ENCODE measurements at places on chromosomes 11 and 22. TPM values are rescaled to one million over a fixed set of nuclear protein-coding genes. Genes with fewer than 3 reads are reported as not detected.

PKDREJ gene
- total RNA-seq = 0.05 TPM

DNA sequence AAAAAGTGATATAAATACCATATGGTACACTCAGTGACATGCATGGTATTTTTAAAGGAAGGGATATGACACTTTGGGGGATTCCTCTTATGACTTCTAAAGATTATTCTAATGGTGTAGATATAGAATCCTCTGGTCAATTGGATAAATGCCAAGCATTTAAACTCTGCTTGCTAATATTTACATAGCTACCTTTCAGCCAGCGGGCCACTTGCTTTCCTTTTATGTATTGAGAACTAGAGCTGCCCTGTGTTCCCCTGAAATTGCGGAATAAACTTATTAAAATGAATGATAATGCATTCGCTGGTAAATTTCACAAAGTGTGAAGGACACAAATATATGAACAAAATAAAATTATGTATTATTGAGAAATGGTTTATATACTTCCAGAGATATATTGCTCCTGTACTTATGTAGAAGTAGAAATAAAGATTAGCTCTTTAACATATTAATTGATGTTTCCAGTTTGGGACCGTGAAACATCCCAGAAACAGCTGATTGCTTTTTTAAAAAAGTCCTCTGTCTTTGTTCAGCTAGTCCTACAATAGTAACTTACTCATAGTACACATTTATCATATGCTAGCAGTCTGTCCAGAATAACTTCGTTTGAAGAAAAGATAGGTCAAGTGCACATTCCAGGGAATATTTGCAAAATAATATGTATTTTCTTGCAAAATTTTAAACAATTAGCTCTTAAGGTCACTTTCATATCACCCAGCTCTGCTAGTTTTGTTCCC lies 40.1 kb upstream of the CARD18 start:
- no peak for DNase-seq
- no peak overlapping the region for H3K27ac ChIP-seq
- H3K4me1 ChIP-seq = peaks cover 11% of the 10 kb centered on the region
- no peaks in the 10 kb centered on the region for H3K36me3 ChIP-seq

DNA sequence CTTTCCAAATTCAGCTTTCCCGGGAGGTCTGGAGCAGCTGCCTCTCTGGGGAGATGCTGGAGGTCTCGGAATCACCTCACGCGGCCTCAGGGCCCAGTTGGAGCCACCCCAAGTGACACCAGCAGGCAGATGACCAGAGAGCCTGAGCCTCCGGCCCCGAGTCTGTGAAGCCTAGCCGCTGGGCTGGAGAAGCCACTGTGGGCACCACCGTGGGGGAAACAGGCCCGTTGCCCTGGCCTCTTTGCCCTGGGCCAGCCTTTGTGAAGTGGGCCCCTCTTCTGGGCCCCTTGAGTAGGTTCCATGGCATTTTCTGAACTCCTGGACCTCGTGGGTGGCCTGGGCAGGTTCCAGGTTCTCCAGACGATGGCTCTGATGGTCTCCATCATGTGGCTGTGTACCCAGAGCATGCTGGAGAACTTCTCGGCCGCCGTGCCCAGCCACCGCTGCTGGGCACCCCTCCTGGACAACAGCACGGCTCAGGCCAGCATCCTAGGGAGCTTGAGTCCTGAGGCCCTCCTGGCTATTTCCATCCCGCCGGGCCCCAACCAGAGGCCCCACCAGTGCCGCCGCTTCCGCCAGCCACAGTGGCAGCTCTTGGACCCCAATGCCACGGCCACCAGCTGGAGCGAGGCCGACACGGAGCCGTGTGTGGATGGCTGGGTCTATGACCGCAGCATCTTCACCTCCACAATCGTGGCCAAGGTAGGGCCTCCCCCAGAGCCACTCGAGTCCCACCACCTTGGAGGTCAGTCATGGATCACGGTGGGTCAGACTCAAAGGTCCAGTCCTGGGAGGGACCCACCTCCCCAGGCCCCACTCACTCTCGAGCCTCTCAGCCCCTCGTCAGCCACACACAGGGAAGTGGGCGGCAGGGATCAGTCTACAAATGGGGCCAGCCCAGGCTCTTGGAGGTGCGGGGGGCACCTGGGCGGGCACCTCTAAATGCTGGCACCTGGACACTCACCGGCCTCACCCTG lies 525 bp downstream of the SLC22A12 start:
- DNase-seq = peak; percentile 74
- H3K27ac ChIP-seq = no peak overlapping the region

DNA sequence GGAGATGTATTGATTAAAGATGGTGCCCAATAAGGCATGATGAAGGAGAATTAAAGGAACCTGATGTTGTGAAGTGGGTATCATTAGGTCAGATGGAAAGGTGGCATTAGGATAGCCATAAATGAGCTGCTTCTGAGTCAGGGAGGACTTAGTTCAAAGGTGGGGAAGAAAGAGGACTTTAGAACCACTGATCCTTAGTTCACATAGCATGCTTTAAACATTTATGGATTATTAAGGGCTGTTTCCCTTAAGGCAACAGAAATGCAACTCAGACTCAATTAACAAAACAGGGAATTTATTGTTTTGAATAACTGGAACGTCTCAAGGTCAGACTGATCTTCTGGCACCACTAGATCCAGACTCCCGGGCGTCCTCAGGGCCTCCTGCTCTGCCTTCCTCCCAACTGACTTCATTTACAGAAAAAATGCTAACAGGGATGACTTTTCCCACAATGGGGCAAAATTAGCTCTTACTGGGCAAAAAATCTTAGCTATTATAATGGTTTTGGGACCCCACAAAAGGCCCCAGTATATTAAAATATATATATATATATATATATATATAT lies 1526.0 kb downstream of the TBC1D22A start:
- H3K27ac ChIP-seq = no peak overlapping the region
- peaks cover 20% of the 10 kb centered on the region for H3K27me3 ChIP-seq

DNA sequence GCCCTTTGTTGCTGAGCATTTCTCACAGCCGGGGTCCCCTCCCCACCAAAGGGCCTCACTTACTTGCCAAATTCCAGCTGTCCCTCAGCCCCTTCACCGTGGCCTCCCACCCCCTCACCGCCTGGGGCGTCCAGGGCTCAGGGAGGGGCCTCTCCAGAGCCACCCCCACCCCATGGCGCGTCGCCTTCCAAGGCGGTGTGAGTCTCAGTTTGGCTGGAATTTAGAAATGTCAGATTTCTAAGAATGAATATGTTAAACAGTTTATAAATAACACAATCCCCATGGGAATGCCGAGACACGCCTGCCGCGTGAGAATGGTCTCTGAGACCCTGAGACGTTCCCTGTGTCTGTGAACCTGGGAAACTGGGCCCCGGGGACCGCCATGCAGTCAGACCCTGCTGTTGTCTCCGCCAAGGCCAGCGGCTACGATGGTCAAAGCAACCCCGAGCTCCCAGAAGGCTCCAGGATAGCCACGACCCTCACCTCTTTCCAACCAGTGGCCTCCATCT lies 28.9 kb downstream of the CELSR1 start:
- H3K4me3 ChIP-seq = no peak overlapping the region
- H3K27me3 ChIP-seq = no peaks in the 10 kb centered on the region
- H3K4me1 ChIP-seq = peaks cover 33% of the 10 kb centered on the region
- no peak for DNase-seq
